GDM1 (cell line): ENCODE measurements at places on chromosomes 7 and 10.

DNA sequence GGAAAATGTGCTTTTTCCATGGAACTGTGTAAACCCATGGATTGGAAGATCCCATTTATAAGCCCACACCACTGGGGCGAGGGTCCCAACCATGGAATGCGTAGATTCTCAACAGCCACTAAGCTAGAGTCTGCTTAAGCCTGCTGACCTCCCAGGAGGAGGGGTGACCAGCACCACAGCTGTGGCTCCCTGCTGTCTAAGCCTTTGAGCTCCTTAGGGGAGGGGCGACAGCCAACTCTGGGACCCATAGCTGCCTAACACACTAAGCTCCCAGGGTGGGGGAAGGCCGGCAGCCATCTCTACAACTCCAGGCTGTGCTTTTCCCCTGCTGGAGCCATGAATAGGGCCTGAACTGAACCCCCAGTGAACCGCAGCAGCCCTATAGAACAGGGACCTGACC is 249.8 kb upstream of the HPS1 start:
- no peak for DNase-seq

DNA sequence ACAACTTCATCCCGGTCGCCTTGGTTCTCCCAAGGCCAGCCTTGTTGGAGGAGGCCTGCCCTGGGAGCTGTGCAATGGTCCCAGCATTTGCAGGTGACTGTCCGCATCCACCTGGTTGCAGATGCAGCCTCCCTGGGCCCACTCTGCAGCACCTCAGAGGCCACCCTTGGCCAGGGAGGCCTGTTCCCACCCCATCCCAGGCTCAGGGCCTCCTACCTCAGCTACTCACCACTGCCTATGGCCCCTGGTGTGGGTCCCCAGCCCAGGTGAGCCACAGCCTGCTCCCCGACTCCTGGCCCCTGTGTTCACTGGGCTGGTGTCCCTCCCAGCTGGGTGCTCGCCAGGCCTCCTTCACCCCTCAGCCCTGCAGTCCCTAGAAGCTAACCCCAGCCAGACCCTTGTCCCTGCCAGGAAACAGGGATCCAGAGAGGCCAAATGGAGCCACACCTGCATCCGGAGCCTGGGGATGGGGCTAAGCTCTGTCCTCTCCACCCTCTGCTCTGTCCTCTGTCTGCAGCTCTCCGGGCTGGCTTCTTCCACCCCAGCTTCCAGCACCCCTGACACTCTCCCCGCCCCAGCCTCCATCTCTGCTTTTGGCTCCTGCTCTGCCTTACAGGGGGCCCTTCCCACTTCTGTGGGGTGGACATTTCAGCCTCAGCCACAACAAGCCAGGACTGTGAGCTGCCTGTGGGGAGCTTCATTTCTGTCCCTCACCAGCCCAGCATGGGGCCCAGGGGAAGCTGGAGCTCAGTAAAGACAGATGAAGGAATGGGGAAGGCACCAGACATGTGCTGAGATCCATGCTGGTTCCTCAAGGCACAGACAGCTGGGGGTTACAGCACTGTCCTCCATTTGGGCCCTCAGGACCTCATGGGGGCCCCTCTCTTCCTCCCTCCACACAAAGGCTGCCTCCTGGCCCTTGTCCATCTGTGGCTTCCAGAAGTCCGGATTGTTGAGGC is 35.6 kb upstream of the ANTXRL start:
- no peak for DNase-seq

DNA sequence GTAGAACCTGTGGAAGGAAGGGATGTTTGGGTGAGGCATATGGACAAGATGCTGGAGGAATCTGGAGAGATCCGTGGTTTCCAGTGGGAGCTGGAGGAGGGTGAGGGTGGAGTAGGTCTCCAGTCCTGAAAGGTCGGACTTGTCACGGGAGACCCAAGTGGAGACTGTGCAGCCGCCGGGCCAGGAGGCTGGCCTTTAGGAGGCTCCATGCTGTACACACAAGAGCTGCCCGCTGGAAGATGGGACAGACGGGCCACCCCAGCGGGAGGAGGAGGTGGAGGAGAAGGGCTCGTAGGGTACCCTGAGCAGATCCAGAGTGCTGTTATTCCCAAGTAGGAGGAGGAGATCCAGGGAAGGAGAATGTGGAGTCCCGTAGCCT is 106.7 kb downstream of the NKX6-2 start:
- DNase-seq, result no peak

DNA sequence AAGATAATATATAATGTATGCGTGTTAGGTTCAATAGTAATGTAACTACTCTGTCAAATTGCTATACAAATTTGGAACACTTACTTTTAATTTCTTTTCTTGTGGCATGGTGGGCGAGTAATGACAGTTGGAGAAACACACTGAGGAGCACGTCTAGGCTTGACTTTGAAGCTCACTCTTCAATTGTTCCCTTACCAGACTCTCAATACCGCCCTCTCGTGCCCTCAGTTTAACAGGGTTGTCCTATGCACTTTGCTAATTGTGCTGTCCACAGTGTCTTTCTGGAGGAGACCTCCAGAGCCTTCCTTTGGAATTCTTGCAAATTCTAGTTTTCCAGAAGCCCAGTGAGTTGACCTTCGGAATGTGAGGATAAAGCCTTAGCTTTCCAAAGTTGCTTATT is 107.2 kb upstream of the RELN start:
- no peak for DNase-seq

DNA sequence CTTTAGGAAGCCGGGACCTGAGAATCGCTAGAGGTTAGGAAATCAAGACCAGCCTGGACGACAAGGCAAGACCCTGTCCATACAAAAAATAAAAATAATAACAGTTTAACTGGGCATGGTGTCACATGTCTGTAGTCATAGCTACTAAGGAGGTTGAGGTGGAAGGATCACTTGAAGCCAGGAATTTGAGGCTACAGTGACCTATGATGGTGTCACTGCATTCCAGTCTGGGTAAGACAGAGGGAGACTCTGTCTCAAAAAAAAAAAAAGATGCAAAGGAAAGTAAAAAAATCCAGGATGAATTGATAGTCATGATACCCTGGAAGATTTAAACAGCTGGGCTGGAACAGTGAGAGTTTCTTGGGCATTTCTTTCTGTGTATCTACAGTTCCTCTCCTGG is 463.2 kb downstream of the GALNT17 start:
- no peak for DNase-seq
